ENCODE measurements at places on chromosomes 4 and X.

- DNase-seq, result no peak
Measured at GRCh38 chrX:7586126-7586525, 256.8 kb upstream of the VCX start.

DNA sequence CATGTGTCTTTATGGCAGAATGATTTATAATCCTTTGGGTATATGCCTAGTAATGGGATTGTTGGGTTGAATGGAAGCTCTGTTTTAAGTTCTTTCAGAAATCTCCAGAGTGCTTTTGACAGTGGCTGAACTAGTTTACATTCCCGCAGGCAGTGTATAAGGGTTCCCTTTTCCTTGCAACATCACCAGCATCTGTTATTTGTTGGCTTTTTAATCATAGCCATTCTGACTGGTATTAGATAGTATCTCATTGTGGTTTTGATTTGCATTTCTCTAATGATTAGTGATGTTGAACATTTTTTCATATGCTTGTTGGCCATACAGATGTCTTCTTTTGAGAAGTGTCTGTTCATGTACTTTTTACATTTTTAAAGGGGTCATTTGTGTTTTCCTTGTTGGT lies 129.8 kb downstream of the TBCK start:
- DNase-seq, result no peak

GRCh38 chr4:36308150-36308549 lies 26.7 kb downstream of the DTHD1 start:
- DNase-seq, result no peak

DNA sequence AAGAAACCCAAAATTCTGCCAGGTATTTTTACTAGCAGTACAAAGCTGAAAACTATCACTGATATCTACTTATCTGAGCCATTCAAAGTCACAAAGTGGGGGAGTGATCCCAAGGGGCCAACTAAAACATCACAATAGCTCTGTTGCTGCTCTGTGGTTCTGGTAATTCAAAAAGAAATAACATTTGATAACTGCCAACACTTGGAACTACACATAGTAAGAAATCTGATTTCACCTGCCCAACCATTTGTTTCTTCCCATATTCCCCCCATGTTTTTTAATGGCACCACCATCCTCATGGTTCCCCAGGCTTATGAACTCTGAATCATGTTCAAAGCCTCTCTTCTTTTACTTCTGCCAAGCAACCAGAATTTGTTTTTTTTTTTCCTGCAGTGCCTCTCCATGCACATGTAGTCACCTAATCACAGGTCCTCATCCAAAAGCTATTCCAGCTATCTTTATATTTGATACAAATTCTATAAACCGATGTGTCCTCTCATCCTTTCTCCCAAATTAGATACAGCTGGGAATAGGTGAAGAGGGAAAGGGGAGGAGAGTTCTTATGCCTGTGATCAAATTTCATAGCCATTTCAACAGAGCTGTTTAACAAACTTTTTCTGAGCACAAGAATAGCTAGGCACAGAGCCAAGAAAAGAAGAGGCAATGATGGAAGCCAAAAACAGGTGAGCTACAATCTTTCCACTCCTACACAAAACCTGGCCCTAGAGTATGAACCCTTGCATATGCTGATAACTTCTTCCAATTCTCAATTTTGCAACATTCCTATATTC lies 7.7 kb downstream of the AMMECR1 start:
- no peak for DNase-seq

DNA sequence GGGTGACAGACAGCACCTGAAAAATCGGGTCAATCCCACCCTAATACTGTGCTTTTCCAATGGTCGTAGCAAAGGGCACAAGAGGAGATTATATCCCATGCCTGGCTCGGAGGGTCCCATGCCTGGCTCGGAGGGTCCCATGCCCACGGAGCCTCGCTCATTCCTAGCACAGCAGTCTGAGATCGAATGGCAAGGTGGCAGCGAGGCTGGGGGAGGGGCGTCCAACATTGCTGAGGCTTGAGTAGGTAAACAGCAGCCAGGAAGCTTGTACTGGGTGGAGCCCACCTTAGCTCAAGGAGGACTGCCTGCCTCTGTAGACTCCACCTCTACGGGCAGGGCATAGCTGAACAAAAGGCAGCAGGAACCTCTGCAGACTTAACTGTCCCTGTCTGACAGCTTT lies 365.1 kb downstream of the STPG2 start:
- no peak for DNase-seq

- no peak for DNase-seq
Measured at GRCh38 chrX:112614640-112615039, 65.1 kb downstream of the LHFPL1 start.

- DNase-seq, result no peak
Measured at GRCh38 chrX:72113461-72113860, 18.3 kb downstream of the RTL5 start.

DNA sequence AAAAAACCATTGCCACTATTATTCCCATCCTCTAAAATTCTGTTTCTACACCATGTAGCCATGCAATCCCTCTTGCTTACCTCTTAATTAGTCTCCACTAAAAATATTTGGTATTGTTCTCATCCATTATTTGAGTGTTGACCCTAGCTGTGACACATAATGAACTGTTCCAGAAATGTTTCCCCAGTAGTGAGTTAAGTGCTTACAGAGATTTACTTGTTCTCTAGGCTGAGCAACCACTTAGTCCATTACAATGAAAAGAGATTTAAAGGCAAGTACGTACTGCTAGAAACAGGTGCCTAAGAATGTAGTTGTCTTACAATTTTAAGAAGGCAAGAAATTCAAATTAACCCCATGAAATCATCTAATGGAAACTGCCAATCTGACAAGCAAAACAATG lies 112.7 kb upstream of the PTPN13 start:
- DNase-seq, result no peak

GRCh38 chr4:120026853-120027252 lies 39.8 kb downstream of the MAD2L1 start:
- no peak for DNase-seq

- DNase-seq, result no peak
Measured at GRCh38 chrX:106802063-106802387, 448 bp upstream of the TBC1D8B start.

GRCh38 chrX:81229229-81229628 lies 27.3 kb downstream of the SH3BGRL start:
- no peak for DNase-seq

GRCh38 chr4:159358226-159358625 lies 255.3 kb downstream of the RAPGEF2 start:
- DNase-seq, result no peak

- DNase-seq, result no peak
Measured at GRCh38 chrX:130173190-130173895, 1.6 kb downstream of the RAB33A start.
